ENCODE measurements at places on chromosomes 4 and X. TPM values are rescaled to one million over a fixed set of nuclear protein-coding genes. Genes with fewer than 3 reads are reported as not detected.

GRCh38 chrX:149846789-149847188 is 34.2 kb upstream of the MAGEA8 start:
- H3K27me3 ChIP-seq = no peaks in the 10 kb centered on the region
- no peak overlapping the region for H3K4me3 ChIP-seq
- H3K4me1 ChIP-seq = no peaks in the 10 kb centered on the region
- no peak for DNase-seq
- no peak overlapping the region for H3K27ac ChIP-seq
- H3K36me3 ChIP-seq = no peaks in the 10 kb centered on the region

JAKMIP1 gene
- 0.64 TPM for total RNA-seq

RADX gene
- 2.4 TPM for total RNA-seq

GRCh38 chrX:16096141-16096540 is 27.2 kb upstream of the GRPR start:
- H3K27me3 ChIP-seq = no peaks in the 10 kb centered on the region
- H3K4me1 ChIP-seq = no peaks in the 10 kb centered on the region
- H3K27ac ChIP-seq = no peak overlapping the region
- H3K4me3 ChIP-seq = no peak overlapping the region
- no peak for DNase-seq

DNA sequence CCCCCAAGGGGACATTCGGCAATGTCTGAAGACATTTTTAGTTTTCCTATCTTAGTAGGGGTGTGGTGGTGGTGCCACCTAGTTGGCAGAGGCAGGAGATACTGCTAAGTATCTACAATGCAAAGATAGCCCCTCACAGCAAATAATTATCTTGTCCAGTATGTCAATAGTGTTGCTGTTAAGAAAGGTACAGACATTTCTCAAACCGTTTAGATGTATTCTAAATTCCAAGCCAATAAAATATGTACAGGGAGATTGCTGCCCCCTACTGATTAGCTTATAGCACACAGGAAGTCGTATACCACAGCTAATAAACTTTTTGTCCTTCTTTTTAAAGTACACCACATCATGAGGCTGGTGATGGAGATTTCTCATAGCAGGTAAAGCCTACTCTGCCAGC is 260.5 kb downstream of the TMA16 start:
- H3K27ac ChIP-seq = no peak overlapping the region
- no peaks in the 10 kb centered on the region for H3K36me3 ChIP-seq
- DNase-seq = no peak

DNA sequence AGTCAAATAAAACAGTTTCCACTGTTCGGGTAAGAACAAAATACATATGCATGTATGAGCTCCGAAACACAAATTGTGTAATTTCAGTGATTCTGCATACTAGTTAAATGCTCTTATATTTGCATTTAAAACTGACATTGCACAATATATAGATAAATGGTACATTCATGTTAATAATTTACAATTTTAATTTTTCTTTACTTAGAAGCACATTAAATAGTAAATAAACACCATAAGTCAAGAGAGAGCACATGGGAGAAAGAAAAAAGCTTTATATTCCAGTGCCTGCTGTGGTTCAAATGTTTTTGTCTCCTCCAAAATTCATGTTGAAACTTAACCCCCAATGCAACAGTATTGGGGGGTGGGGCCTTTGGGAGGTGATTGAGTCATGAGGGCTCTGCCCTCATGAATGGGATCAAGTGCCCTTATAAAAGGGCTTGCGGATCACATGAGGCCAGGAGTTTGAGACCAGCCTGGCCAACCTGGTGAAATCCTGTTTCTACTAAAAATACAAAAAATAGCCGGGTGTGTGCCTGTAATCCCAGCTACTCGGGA is 322.9 kb downstream of the BCOR start:
- no peaks in the 10 kb centered on the region for H3K27me3 ChIP-seq
- H3K27ac ChIP-seq = no peak overlapping the region
- no peaks in the 10 kb centered on the region for H3K36me3 ChIP-seq
- H3K4me3 ChIP-seq = no peak overlapping the region
- H3K4me1 ChIP-seq = no peaks in the 10 kb centered on the region
- DNase-seq = no peak

- no peak overlapping the region for H3K4me3 ChIP-seq
- H3K4me1 ChIP-seq = no peaks in the 10 kb centered on the region
- no peaks in the 10 kb centered on the region for H3K27me3 ChIP-seq
- H3K36me3 ChIP-seq = no peaks in the 10 kb centered on the region
- no peak for DNase-seq
- H3K27ac ChIP-seq = no peak overlapping the region
Measured at GRCh38 chr4:33780952-33781791, 2463.1 kb downstream of the ARAP2 start.

SUPT20HL1 gene
- not detected for total RNA-seq

DNA sequence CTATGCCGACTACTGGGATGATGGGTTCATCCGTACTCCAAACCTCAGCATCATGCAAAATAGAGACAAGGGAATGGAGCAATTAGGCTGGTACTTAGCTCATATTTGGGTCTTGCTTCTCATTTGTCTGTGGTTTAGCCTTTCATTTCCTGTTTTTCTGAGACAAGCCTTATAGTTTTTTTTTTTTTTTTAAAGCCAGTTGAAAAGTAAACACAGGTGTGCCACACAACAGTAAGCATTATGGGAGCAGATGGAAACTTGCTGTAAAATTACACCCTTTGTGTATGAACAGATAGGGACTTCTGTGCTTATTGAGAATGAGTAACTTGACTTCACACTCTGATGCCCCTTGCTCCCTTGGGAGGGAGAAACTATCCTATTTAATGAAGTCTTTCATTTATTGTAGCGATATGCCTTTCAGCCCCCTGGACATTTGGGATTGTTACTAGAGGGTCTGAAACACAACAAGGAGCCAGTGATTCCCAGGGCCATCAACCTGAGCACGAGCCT is 13.7 kb downstream of the RASSF6 start:
- DNase-seq = no peak
- H3K4me3 ChIP-seq = no peak overlapping the region
- no peaks in the 10 kb centered on the region for H3K27me3 ChIP-seq
- H3K4me1 ChIP-seq = no peaks in the 10 kb centered on the region

Data from upper lobe of right lung (tissue), 1 donor.